ENCODE measurements at places on chromosomes 1 and 21.

DNA sequence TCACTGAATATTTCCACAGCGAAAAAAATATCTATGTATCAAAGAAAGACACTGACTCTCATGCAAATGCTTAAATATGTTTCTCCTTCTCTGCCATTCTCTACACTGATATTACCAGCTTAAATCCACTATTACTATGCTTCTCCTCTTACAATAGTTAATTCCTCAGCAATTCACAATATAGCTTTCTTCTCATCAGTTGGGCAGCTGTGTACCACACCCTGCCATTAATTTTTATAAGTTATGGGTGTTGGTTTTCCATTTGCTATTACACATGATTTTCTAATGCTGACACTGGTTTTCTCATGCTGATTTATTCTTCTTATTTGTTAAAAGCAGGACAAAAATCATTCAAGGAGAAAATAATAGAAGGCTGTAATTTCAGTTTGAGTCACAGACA is 251.8 kb downstream of the TBX15 start:
- DNase-seq, result no peak

DNA sequence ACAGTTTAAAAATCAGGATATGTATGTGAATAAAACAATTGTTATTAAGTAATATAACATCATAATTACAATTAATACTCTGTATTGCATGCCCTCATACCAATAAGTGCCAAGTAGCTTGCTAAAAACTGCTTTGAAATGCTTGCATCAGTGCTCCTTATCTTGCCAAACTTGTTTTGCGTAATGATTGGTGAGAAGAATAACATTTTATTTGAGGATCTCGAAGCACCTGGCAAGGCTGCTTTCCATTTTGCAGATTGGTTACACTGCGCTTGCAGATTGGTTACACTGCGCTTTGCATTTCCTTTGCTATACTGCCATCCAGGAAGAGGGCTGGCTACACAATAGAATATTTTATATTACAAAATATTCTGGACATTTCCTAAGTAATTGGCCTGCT is 1.7 kb upstream of the PBX1 start:
- DNase-seq, result no peak

GRCh38 chr1:46755121-46755520 is 36.2 kb upstream of the EFCAB14 start:
- no peak for DNase-seq

DNA sequence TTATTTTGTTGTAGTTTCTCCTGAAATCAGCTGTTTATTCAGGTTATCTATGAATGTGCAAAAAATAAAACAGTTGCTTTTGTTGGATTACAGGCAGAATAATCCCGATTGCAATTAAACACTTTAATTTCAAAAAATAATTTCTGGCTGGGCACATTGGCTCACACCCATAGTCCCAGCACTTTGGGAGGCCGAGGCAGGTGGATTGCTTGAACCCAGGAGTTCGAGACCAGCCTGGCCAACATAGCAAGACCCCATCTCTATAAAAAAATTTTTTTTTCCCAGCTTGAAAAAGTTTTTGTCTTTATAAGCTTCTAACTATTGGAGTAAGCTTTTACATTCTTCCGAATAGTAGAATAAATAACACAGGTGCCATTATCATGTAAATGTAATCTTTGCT is 15.3 kb downstream of the RCAN3 start:
- DNase-seq, result no peak
